Activated CD8-positive, alpha-beta T cell treated with anti-CD3 and anti-CD28 coated beads, Interleukin-2, amount 10 ng/mL, durations not matched to agents 7 days and 5 days (primary cell): ENCODE measurements at places on chromosomes 6 and 20. TPM values are rescaled to one million over a fixed set of nuclear protein-coding genes. Genes with fewer than 3 reads are reported as not detected.

DNA sequence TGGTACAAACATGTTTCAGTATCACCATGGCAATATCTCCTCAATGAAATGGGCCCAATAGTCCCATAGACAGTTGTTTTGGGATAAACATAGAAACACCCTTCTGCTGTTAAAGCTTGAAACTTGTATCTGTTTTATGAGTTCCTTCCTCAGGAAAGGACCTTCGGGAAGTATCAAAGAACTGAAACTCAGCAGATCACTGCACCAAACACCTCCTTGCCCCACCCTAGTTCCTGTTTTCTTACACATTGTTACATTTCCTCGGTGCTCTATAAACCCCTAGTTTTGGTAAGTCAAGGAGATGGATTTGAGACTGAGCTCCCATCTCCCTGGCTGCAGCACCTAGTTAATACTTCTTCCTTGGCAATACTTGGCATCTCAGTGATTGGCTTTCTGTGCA is 73.8 kb upstream of the ECI2 start:
- no peak for DNase-seq

GRCh38 chr20:43994486-43995100 is 79.9 kb downstream of the TOX2 start:
- no peak for DNase-seq

DNA sequence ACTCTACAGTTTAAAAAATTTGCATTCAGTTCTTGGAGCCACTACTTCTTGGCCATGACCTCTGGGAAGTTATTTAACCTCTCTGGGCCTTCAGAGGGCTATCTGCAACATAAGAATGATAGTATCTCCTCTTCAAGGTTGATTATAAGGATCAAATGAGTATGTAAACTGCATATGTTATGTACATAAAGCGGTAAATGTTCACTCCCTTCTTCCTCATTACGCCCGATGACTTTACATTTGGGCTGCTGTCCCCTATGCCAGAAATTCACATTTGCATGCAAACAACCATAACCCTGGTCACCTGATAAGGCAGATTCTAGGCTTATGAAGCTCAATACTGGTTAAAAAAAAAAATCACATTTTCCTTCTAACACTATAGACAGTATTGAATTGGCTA is 50.4 kb downstream of the ALDH5A1 start:
- no peak for DNase-seq

- no peak for DNase-seq
Measured at GRCh38 chr20:49865559-49865958, 49.8 kb downstream of the SPATA2 start.

DNAH8 gene
- not detected for total RNA-seq

DNA sequence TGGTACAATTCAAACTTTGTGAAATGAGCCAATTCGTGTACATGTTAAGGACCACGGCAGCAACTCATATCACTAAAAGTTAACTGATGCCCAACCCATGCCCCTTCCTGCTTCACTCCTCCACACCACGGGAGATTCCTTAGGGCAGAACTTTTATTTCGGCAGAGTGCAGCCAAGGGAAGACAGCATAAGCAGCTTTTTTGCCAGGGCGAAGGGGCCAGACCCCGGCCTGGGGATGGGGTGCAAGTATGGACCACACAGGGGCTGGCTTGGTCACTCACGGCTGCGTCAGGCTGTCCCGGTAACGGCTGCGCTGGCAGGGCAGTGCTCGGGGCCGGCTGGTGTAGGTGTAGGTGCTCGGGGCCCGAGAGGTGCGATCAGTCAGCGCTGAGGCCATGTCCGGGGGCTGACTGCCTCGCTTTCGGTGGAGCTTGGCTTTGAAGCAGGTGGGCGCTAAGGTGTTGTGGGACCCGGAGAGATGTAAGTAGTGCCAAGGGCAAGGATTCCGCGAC is 792 bp downstream of the RSPH3 start:
- DNase-seq: no peak

NFATC2 gene
- 55.8 TPM for total RNA-seq

DNA sequence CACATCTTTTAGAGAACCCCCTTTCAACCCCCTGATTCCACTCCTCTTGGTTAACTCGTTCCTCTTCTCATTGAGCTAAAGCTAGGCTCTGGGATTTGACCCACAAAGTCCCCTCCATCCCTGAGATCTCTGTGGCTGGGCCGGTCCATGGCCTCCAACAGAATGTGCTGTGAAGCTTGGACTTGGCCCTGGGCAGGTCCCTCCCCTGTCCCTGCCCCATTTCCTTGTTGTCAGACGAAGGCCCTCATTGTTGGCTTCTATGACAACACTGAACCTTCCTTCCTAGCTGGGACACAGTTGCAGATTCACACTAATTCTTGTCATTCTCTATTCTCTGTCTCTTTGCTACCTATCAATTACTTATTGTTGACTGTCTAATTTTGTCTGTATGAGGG is 156.1 kb downstream of the SYCP2 start:
- no peak for DNase-seq

DNA sequence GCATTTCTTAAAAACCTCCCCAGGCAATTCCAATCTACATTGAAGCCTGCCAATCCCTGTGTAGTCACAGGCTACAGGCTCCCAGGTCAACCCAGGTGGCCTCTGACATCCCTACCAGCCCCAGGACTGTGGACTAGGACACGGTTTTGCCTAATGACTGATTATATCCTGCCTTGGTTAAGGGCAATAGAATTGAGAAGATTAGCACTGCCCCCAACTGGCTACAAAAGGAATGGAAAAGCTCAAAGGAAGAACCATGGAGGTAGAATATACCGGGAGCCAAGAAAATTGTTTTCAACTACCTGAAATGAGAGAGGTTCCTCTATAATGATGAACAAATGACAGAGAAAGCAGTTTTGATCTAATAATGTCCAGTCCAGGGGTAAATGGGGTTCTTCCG is 421.1 kb upstream of the AGPAT4 start:
- peak; percentile 23 for DNase-seq

CTAGE9 gene
- total RNA-seq: not detected

DNA sequence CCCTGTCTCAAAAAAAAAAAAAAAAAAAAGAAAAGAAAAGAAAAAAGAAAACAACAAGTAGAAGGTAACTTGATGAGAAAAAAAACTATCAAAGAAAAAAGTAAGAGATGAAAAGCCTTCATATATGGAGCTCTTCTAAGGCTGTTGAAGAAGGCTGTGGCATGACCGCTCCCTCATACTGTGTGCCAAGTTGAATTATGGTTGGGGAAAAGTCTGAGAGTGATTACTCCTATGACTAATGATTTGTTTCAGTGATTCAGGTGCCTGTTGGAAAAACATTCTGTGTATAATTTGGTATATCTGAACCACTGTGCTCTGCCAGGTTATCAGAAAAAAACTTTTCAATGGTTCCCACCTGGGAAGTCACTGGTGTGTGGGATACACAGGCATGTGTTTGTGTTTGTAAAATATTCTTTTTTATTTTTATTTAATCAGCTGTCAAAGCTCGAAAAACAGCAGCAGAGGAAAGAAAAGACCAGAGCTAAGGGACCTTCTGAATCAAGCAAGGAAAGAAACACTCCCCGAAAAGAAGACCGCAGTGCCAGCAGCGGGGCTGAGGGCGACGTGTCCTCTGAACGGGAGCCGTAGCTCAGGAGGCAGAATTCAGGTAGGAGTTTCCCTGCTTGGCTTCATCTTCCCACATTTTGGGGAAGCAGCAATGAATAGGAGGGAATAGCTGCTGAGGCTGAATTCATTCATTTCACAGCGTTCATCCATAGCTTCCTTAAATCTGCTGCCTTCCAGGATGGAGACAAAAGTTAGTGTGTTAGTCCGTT is 69.7 kb upstream of the SCP2D1 start:
- DNase-seq: no peak

- no peak for DNase-seq
Measured at GRCh38 chr6:121573481-121573880, 138.0 kb downstream of the GJA1 start.

- peak; percentile 63 for DNase-seq
Measured at GRCh38 chr6:135094403-135094821, 39.8 kb upstream of the HBS1L start.

- DNase-seq: peak; percentile 75
Measured at GRCh38 chr20:5222919-5223634, 93.7 kb downstream of the PROKR2 start.

GRCh38 chr20:25039697-25040437 is 18.1 kb downstream of the ACSS1 start:
- DNase-seq: no peak

- DNase-seq: no peak
Measured at GRCh38 chr6:83199863-83200225, 6.7 kb downstream of the RWDD2A start.

GRCh38 chr6:134397676-134398075 is 79.8 kb upstream of the SGK1 start:
- DNase-seq: no peak

HAO1 gene
- total RNA-seq: not detected

DNA sequence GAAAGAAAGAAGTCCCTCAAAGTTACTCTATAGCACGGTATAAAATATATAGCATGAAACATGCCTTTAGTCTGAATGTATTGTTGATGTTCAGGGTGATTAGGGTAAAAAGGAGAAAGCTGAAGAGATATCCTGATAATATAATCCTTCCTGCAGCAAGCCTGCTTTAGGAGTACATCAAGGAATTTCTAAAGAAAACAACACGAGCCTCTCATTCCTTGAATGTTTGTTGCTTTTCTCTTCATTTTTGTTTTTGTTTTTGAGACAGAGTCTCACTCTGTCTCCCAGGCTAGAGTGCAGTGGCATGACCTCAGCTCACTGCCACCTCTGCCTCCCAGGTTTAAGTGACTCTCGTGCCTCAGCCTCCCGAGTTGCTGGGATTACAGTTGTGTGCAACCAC is 79.1 kb downstream of the CD164 start:
- DNase-seq: no peak

DNA sequence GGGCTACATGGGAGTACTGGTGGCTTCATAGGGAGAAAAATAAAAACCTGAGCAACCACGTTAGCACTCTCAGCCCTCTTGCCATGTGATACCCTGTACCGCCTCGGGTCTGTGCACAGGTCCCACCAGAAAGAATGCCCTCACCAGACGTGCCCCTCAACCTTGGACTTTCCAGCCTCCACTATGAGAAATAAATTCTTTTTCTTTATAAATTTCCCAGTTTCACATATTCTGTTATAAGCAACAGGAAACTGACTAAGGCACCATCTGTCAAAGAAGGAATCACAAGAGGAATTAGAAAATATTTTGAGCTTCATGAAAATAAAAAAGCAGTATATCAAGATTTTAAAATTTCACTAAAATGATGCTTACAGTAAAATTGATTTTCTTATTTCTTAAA is 168.4 kb upstream of the BMP5 start:
- DNase-seq: no peak

DNA sequence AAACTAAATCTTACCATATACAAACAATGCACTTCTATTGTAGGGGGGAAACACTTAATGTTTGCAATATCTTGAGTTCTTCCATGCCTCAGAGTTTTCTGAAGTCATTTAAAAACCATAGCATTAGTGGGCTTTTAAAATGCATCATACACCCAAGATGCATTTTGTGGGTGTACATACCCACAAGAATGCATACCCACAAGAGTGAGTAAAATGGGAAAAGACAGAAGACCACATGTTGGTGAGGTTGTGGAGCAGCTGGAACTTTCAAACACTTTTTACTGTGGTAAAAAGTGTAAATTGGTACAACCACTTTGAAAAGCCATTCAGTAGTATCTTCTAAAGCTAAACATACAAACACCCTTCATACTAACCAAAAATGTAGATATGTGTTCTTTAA is 57.5 kb downstream of the CYB5R4 start:
- no peak for DNase-seq

DNA sequence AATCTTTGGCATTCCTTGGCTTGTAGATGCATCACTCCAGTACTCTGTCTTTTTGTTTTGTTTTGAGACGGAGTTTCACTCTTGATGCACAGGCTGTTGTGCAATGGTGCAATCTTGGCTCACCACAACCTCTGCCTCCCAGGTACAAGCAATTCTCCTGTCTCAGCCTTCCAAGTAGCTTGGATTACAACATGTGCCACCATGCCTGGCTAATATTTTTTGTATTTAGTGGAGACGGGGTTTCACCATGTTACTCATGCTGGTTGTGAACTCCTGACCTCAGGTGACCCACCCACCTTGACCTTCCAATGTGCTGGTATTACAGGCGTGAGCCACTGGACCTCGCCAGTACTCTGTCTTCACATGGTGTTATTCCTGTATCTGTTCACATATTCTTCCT is 35.8 kb upstream of the LGSN start:
- no peak for DNase-seq

HLA-DQA1 gene
- total RNA-seq: 3.4 TPM

DNA sequence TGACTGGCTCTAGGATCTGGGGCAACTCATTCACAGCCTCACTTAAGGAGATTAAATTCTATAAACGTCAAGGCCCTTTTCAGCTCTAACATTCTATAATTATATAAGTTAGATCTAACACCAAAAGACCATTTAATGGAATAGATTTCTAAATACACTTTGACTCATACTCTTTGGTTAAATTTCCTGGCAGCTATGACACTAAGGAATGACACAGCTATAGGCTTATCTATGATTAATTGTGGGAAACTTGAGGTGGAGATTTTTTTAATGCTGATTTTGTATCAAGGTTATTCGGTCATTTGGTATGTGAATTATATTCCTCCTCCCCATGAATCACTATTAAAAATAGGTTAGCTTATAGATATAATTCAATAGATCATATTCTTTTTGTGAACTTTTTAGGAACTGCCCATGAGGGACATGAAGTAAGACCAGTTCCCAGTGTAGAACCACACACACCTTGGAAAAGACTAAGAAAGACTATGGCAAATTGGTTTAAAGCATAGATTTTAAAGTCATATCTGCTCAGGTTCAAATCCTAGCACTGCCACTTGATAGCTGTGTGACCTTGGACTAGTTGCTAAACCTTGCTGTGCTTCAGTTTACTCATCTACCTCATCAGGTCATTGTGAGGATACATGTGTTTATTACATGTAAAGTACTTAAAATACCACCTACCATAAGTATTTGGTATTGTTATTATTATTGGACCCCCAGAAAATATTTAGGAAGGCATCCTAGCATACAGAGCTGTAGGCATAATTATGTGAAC is 116.0 kb downstream of the CRYBG1 start:
- no peak for DNase-seq

GRCh38 chr6:125746019-125746414 is 3.4 kb upstream of the HEY2 start:
- no peak for DNase-seq

SERPINB1 gene
- total RNA-seq: 57.1 TPM

GRCh38 chr20:36805396-36805795 is 31.8 kb upstream of the DSN1 start:
- no peak for DNase-seq

GRCh38 chr6:45772051-45772450 is 243.6 kb downstream of the CLIC5 start:
- no peak for DNase-seq

DYNLT2 gene
- total RNA-seq: 2.1 TPM

- DNase-seq: no peak
Measured at GRCh38 chr6:137944793-137945498, 77.9 kb downstream of the TNFAIP3 start.

GRCh38 chr20:1711826-1712601 is 54.4 kb upstream of the SIRPG start:
- no peak for DNase-seq

OPN5 gene
- not detected for total RNA-seq

- DNase-seq: no peak
Measured at GRCh38 chr6:49906526-49906925, 40.2 kb upstream of the CRISP1 start.
